Activated CD4-positive, alpha-beta T cell treated with anti-CD3 and anti-CD28 coated beads, Interleukin-2, Interleukin-4, amounts not matched to agents 100 ng/mL and 50 ng/mL, durations not matched to agents 16 hours and 8 hours (primary cell): ENCODE measurements at places on chromosomes 11 and 22.
A peak's percentile ranks its signal among the peaks of the same experiment; 100 is the strongest.

- no peak for DNase-seq
Measured at GRCh38 chr22:49255154-49255553, 572.5 kb downstream of the BRD1 start.

GRCh38 chr11:48019217-48019584 lies 38.8 kb downstream of the PTPRJ start:
- DNase-seq: peak; percentile 73

DNA sequence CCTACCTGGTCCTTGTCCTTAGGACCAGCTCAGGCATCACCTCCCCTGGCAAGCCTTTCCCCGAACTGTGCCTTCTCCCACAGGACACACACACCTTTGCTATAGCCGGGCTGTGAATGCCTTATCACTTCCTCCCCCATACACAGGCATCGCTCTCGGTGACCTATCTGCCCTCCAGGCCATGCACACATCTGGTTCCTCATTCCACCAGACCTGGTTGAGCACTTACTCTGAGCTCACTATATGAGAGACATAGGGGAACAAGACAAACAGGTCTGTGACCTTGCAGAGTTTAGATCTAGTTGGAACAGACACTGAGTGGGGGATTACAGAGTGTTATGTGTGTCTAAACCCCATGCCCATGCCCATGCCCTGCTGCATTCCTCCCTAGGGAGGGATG lies 3.1 kb upstream of the BCR start:
- no peak for DNase-seq

- no peak for DNase-seq
Measured at GRCh38 chr11:131599285-131599684, 228.9 kb downstream of the NTM start.

DNA sequence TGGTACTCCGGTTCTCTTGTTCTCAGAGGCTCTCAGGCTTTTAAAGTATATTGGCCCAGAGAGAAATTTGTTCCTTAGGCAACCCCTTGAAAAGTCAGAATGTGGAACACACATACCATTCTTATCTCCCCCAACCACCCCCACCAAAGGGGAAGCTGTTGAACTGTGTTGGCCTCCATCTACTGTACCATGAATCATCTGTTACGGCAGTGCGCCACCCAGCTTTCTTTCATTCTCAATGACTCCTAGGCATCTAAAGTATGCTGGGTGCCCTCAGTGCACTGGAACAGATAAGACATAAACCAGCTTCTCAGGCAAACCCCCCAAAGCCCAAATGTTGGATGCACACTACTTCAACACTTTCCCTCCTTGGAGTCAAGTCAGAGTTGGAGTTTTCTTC lies 696.2 kb upstream of the TENM4 start:
- no peak for DNase-seq

DNA sequence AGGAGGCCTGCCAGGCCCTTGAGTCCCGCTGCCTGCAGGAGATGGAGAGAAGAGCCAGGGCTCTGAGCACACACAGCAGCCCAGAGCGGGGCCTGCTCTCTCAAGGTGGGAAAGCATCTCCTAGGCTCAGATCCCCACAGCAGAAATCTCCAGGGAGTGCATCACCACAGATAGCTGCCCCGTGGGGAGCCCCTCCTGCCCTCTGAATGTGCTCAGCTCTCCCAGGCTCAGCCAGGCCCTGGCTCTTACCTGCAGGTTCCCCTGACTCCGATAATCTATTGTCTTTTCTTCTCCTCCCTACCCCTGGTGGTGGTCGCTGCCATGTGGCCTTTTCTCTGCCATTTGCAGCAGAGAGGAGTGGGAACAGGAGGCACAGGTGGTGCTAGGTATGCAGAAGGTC lies 49.9 kb downstream of the BTG4 start:
- DNase-seq: no peak

- peak; percentile 94 for DNase-seq
Measured at GRCh38 chr11:128302425-128303186, 284.8 kb downstream of the ETS1 start.

DNA sequence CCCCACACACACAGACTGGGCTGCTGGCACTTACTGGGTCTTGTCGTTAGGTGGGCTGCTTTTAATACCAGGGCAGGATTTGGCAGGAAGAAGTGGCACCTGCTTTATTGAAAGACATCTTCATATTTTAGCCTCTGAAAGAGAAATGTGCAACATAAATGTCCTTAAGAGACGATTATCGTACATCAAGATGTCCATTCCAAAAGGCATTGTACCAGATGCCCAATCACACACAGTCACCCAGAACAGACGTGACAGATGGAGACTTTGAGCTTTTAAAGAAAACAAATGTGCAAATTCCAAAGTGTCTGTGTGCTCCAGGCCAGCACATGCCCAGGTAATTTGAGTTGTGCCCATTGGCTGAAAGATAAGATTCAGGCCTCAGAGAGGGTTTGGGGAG lies 155.7 kb downstream of the RRAS2 start:
- no peak for DNase-seq
